Small intestine (tissue), 16 donors: ENCODE measurements at places on chromosomes 5 and 9. TPM values are rescaled to one million over a fixed set of nuclear protein-coding genes. Genes with fewer than 3 reads are reported as not detected.

The STPG3 gene
- polyA plus RNA-seq, result not detected

DNA sequence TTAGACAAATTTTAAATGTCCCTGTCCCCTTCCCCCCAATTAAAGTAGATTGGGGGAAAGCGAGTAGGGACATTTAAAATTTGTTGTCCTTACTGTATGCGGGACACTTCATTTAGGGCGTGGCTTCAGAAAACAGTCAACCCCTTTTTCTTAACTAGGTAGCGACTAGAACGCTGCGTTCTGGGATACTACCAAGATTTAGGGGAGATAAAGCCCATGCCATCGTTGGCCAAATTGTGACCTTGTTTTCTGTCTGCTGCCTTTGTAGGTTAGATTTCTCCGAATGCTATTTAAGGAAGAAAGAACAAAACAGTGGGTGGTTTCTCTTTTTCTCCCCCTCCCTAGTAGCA is 1.2 kb downstream of the CKS2 start:
- no peaks in the 10 kb centered on the region for H3K27me3 ChIP-seq
- H3K36me3 ChIP-seq, result no peaks in the 10 kb centered on the region
- no peaks in the 10 kb centered on the region for H3K4me1 ChIP-seq
- peak overlapping the region; percentile 71 for H3K4me3 ChIP-seq
- DNase-seq, result peak; percentile 52

GRCh38 chr9:114389612-114390368 is 2.0 kb upstream of the AKNA start:
- no peaks in the 10 kb centered on the region for H3K27me3 ChIP-seq
- H3K4me3 ChIP-seq, result no peak overlapping the region
- peaks cover 8% of the 10 kb centered on the region for H3K36me3 ChIP-seq
- peak overlapping the region; percentile 83 for H3K27ac ChIP-seq
- H3K4me1 ChIP-seq, result peaks cover 9% of the 10 kb centered on the region

DNA sequence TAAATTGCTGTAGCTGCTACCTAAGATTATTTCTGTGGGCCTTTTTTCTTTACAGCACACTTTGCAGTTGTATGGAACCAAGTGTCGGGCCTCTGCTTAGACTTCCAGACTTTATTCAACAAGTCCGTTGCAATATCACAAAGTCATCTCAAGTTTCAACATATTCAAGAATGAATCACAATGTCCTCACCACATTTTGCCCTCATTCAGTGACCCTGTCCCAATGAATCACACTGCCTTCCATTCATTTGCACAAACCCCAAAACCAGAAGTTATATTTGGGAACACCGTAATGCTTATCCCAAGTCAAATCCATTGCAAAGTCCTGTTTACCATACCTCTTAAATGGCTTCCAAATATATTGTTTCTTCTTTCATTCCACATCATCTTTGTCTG is 439.6 kb downstream of the CSNK1G3 start:
- DNase-seq, result no peak
- no peaks in the 10 kb centered on the region for H3K4me1 ChIP-seq
- no peaks in the 10 kb centered on the region for H3K36me3 ChIP-seq
- H3K27me3 ChIP-seq, result no peaks in the 10 kb centered on the region

DNA sequence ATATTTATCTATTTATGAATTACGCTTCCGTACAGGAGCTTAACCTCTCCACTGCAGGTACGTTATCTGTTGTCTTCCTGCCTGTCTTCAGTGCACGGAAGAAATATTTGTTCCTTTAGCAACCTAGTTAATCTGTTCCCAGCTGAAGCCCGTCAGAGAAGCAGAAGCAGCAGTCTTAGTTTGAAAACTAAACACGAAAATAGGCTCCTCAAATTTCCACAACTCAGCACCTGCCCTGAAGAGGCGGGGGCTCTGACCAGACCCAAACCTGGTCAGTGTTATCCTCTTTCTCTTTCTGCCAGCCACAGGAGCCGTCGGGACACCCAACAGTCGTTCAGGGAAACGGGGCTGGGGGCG is 462 bp downstream of the NUDCD2 start:
- no peak for DNase-seq
- no peaks in the 10 kb centered on the region for H3K4me1 ChIP-seq
- H3K36me3 ChIP-seq, result peaks cover 9% of the 10 kb centered on the region

The SLC2A6 gene
- 1.3 TPM for polyA plus RNA-seq

- no peaks in the 10 kb centered on the region for H3K4me1 ChIP-seq
- no peaks in the 10 kb centered on the region for H3K36me3 ChIP-seq
- no peak overlapping the region for H3K4me3 ChIP-seq
Observed at GRCh38 chr5:112136773-112137172, 282.3 kb downstream of the EPB41L4A start.

- no peaks in the 10 kb centered on the region for H3K4me1 ChIP-seq
- peak overlapping the region; percentile 90 for H3K27ac ChIP-seq
- no peak overlapping the region for H3K4me3 ChIP-seq
- H3K27me3 ChIP-seq, result no peaks in the 10 kb centered on the region
- peak; percentile 86 for DNase-seq
- H3K36me3 ChIP-seq, result peaks cover 59% of the 10 kb centered on the region
Observed at GRCh38 chr9:133914442-133915342, 77.4 kb downstream of the VAV2 start.

DNA sequence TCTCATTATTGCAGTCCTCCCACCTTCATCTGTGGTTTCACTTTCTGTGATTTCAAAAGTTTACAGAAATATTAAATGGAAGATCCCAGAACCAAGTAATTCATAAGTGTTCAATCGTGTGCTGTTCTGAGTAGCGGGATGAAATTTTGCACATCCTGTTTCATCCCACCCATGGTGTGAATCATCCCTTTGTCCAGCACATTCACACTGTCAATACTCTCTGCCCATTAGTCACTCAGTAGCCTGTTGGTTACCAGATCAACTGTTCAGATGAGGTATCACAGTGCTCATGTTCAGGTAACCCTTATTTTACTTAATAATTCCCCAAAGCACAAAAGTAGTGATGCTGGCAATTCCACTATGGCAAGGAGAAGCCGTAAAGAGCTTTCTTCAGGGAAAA is 26.8 kb downstream of the FAM81B start:
- no peaks in the 10 kb centered on the region for H3K36me3 ChIP-seq
- no peak for DNase-seq
- no peaks in the 10 kb centered on the region for H3K27me3 ChIP-seq
- no peak overlapping the region for H3K4me3 ChIP-seq

- no peak overlapping the region for H3K27ac ChIP-seq
- DNase-seq, result no peak
- H3K4me3 ChIP-seq, result no peak overlapping the region
- no peaks in the 10 kb centered on the region for H3K36me3 ChIP-seq
Observed at GRCh38 chr9:22010866-22011625, 1.9 kb upstream of the CDKN2B start.

DNA sequence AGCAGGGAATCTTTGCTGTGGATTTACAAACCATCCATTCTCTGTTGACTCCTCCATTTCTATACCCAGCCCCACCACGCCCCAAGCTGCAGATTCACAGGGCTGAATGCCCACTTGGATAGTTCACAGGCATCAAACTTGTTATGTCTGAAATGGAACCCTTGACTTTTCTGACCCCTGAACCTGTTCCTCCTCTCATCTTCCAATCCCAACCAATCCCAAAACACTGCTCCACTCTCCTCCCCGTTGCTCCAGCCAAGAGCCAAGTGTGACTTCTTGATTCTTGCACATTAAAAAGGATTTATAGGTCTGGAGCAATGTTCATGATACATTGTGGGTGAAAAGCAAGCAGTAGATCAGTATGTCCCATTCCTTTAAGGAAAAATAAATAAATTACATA is 145.6 kb downstream of the DAB2IP start:
- H3K4me1 ChIP-seq, result no peaks in the 10 kb centered on the region
- H3K4me3 ChIP-seq, result no peak overlapping the region
- H3K27me3 ChIP-seq, result no peaks in the 10 kb centered on the region
- no peak for DNase-seq
- H3K27ac ChIP-seq, result no peak overlapping the region

DNA sequence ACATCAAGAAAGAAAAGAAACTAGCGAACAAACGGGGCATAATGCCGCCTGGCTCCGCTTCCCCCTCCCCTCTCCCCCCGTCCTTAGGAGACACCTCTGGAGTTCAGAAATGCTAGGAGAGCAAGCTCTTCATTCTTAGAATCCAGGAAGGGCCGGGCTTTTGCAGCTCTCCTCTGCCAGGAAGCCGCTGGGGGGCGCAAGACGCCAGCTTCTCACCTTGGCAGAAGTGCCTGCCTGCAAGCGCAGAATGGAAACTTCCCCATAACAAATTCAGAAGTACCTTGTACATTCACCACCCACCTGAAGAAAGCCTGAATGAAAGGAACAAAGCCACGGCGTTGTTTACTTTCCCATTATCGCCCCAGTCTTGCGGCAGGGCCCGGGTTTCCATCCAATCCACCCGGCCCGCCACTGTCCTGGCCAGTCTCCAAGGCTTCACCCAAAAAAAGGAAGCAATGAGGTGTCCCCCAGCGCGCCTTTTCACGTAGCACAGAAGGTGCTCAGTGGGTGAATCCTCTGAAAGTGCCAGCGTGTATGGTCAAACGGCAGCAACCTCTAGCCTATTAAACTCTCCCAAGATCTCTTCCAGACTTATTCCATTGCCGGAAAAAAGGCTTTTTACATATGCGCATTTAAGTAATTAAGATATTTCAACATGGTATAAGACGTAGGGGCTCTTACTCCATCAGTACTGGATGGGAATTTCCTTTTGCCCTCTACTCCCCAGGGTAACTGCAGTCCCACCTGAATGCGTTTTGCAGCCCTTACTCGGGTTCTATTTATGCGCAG is 1.6 kb upstream of the GADD45G start:
- H3K27me3 ChIP-seq, result no peaks in the 10 kb centered on the region
- peak; percentile 91 for DNase-seq
- peaks cover 8% of the 10 kb centered on the region for H3K36me3 ChIP-seq
- peak overlapping the region; percentile 90 for H3K4me3 ChIP-seq
- peaks cover 2% of the 10 kb centered on the region for H3K4me1 ChIP-seq
- H3K27ac ChIP-seq, result peak overlapping the region; percentile 0

DNA sequence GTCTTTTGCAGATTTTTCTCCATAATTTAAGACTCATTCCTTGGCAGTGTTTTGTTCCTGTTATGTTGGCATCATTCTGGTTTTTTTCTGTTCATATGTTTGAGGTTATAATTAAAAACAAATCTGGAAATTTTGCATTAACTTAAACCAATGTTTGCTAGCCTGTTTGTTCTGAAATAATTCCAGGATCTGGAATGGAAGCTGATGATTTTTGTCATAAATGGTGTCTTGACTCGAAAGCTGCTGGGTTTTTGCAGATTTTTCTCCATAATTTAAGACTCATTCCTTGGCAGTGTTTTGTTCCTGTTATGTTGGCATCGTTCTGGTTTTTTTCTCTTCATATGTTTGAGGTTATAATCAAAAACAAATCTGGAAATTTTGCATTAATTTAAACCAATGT is 318.7 kb upstream of the IRX4 start:
- no peak overlapping the region for H3K27ac ChIP-seq
- H3K4me1 ChIP-seq, result no peaks in the 10 kb centered on the region
- H3K4me3 ChIP-seq, result no peak overlapping the region
- no peak for DNase-seq
- no peaks in the 10 kb centered on the region for H3K27me3 ChIP-seq

DNA sequence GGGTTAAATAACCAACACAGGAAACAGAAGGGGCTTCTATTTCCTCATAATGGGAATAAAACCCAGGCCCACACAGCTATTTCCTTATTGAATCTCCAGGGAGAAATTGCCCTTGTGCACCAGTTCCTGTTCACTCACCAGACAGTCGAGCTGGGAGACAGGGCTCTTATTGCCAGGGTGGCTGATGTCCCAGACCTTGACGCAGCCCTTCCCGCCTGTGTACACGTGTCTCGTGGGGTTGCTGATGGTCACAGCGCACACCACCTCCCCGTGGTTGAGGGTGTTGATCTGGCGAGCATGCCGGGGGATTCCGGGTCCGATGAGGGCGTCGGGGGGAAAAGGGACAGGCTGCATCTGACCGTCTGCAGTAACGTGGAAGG is 96.5 kb downstream of the TLE1 start:
- no peaks in the 10 kb centered on the region for H3K4me1 ChIP-seq

DNA sequence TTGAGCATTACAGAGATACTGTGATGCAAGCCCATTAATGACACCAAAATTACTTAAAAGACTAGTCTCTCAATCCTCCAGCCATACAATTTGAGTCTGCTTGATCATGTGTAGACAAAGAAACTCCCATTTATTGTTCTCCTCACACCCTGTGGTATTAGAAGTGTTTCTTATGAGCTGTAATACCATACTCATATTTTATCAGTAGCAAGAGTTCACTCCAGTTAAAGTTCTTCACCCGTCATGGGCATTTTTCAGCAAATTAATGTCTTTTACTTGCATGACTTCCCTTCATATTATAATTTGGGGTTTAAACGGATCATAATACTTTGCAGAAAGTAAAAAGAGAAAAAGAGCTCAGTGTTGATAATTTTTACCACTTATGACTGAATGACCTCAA is 242.9 kb downstream of the BNC2 start:
- H3K27me3 ChIP-seq, result peaks cover 3% of the 10 kb centered on the region
- no peak for DNase-seq
- H3K27ac ChIP-seq, result no peak overlapping the region
- no peaks in the 10 kb centered on the region for H3K36me3 ChIP-seq
- no peaks in the 10 kb centered on the region for H3K4me1 ChIP-seq

The CCDC192 gene
- 0.49 TPM for polyA plus RNA-seq

The PCDHA13 gene
- 0.03 TPM for polyA plus RNA-seq

DNA sequence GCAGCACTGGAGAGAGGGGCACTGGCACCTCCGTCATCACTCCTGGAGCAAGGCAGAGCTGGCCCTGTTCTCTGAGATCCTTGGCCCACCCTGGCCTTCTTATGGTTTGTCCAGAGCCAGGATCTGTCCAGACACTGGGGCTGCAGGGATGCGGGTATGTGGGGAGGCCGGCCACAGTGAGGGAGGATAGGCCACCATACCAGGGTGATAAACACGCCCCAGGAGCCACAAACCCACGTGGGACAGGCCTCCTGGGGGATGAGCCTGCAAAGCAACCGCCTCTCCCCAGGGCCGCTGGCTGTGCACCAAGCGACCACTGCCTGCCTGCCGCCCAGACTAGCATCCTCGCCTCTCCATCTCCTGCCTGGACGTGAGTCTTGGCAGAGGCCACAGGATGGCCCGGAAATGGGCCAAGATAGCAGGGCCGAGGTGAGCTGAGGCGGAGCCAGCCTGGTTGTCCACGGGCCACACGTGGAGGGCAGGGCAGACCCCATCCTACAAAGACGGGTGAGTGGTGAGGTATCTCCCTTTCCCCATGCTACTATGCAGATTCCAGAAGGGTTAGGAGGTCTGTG is 4.5 kb downstream of the OBP2A start:
- H3K36me3 ChIP-seq, result no peaks in the 10 kb centered on the region
- no peak overlapping the region for H3K4me3 ChIP-seq
- H3K4me1 ChIP-seq, result no peaks in the 10 kb centered on the region
- H3K27ac ChIP-seq, result no peak overlapping the region
- H3K27me3 ChIP-seq, result no peaks in the 10 kb centered on the region

DNA sequence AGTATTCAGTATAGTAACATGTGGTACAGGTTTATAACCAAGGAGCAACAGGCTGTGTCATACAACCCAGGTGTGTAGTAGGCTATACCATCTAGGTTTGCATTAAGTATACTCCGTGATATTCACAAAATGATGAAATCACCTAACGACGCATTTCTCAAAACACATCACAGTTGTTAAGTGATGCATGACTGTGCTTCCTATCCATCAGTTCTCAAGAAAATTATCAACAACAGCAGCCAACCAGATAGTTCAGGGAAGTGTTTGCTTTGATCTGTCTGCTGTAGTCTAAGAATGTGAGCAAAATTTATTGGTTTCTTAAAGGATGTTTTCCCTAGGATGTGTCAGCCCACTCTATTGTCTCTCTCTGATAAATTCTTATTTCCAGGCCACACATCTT is 7.4 kb downstream of the ZBTB26 start:
- no peak overlapping the region for H3K27ac ChIP-seq
- no peaks in the 10 kb centered on the region for H3K4me1 ChIP-seq
- no peaks in the 10 kb centered on the region for H3K27me3 ChIP-seq
- H3K36me3 ChIP-seq, result no peaks in the 10 kb centered on the region
- no peak overlapping the region for H3K4me3 ChIP-seq
